Esophagus muscularis mucosa (tissue), 4 donors: ENCODE measurements at places on chromosomes 6 and 20.
A peak's percentile ranks its signal among the peaks of the same experiment; 100 is the strongest.

GRCh38 chr6:158158123-158158522 lies 9.9 kb downstream of the SERAC1 start:
- no peak overlapping the region for H3K4me3 ChIP-seq
- H3K4me1 ChIP-seq: peaks cover 28% of the 10 kb centered on the region

- H3K36me3 ChIP-seq: no peaks in the 10 kb centered on the region
- H3K27me3 ChIP-seq: no peaks in the 10 kb centered on the region
- no peak for DNase-seq
- no peak overlapping the region for H3K4me3 ChIP-seq
- H3K27ac ChIP-seq: peak overlapping the region; percentile 39
These were observed 228.8 kb upstream of the FAM83B start for GRCh38 chr6:54617730-54618129.

GRCh38 chr6:2480267-2480966 lies 235.0 kb upstream of the GMDS start:
- DNase-seq: no peak
- H3K27me3 ChIP-seq: no peaks in the 10 kb centered on the region
- peaks cover 49% of the 10 kb centered on the region for H3K4me1 ChIP-seq
- no peak overlapping the region for H3K27ac ChIP-seq

DNA sequence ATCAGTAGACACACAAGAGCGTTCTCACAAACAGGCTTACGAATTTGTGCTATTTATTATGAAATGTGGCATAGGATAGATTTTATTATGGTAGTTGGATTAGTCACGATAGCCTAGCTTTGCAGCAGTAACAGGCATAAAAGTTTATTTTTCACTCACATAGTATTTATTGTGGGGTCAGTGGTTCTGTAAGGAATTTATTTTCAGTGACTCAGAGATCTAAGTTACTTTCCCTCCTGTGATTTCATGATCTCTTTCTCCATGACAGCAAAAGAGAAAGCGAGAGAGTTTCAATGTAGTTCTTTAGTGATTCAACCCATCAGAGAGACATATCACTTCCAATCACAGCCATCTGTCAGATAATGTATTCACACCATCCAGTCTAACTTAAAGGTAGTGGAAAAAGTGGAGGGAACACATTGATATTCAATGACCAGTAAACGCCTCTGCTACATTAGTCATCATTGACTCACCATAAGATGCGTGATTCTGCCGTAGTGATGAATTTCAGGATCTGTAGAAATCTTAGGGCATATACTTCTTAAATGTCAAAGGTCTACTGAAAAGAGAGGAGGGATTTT lies 605.5 kb downstream of the HDGFL1 start:
- no peak overlapping the region for H3K4me3 ChIP-seq
- no peaks in the 10 kb centered on the region for H3K36me3 ChIP-seq
- H3K4me1 ChIP-seq: no peaks in the 10 kb centered on the region
- no peak for DNase-seq
- no peaks in the 10 kb centered on the region for H3K27me3 ChIP-seq
- H3K27ac ChIP-seq: no peak overlapping the region
